ENCODE measurements at places on chromosomes 1 and 21. TPM values are rescaled to one million over a fixed set of nuclear protein-coding genes. Genes with fewer than 3 reads are reported as not detected.

The L1TD1 gene
- total RNA-seq, result not detected

The SLC16A4 gene
- 9.6 TPM for total RNA-seq

The HOOK1 gene
- under 0.01 TPM for total RNA-seq

The DPT gene
- total RNA-seq, result not detected

The ECM1 gene
- total RNA-seq, result 0.93 TPM

The JUN gene
- total RNA-seq, result 138 TPM

All from thoracic aorta endothelial cell (primary cell).